Chondrocyte (in vitro differentiated cells): ENCODE measurements at places on chromosomes 3 and 15. TPM values are rescaled to one million over a fixed set of nuclear protein-coding genes. Genes with fewer than 3 reads are reported as not detected.

- DNase-seq = no peak
These were observed 37.6 kb downstream of the LRRN1 start for GRCh38 chr3:3836845-3837244.

DNA sequence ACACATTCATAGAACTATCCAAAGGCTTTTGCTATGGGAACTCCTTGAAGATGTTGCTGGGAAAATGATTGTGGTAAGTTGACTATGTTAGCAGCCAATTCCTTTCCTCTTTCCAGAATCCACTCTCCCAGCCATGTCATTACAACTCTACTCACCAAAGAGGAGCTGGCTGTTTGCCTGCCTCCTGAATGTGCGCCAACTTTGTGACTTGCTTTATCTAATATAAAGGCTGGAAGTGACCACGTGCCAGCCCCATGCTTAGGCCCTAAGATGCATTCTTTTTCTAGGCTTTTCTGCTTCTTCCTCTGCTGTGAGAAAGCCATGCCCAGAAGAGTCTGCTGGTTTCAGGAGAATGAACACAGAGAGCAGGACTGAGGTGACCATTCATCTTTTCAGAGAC, 182.2 kb downstream of the GABRB3 start:
- no peak for DNase-seq

The RTP1 gene
- total RNA-seq = not detected in 3 replicates

- no peak for DNase-seq
These were observed 56.2 kb downstream of the ATP2C1 start for GRCh38 chr3:130950124-130950523.

DNA sequence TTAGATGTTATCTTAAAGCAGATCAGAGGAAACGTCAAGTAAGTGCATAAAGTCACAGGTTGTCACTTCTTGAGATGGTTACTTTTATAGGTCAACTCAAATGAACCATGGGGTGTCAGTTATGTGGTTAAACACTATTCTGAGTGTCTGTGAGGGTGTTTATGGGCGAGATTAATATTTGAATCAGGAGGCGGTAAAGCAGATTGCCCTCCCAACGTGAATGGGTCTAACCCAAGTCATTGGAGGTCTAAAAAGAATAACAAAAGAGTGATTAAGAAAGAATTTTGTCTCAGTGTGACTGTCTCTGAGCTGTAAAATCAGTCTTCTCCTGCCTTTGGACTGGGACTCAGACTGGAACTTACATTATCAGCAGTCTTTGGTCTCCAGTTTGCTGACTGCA, 977.5 kb downstream of the NAALADL2 start:
- DNase-seq = no peak

GRCh38 chr3:172151651-172152649, 112.6 kb downstream of the FNDC3B start:
- DNase-seq = no peak

The TM4SF1 gene
- total RNA-seq = 42.8 to 60.3 TPM (median 59.9 TPM) in 3 replicates

The CISH gene
- 0.85 to 1.8 TPM (median 1.8 TPM) in 3 replicates for total RNA-seq

The CTDSPL2 gene
- 41.7 to 48.6 TPM (median 43.1 TPM) in 3 replicates for total RNA-seq

DNA sequence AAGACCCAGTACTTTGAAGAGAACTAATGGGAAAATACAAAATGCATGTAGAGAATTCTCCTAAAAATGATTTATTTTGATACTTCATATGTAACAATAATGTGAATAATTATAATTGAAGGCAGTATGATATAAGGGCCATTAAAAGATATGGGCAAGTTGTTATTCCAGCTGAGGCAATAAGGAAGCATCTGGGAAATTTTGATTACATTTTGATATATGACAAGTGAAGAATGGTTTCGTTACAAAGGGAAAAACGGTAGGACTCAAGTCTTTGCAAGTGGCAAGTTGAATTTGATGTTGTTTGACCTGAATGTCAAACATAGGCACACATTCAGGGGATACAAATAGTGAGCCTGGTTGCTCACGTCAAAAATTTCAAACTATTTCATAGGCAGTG, 137.9 kb upstream of the TP63 start:
- no peak for DNase-seq

The TLR9 gene
- total RNA-seq = 0.12 TPM in 1 of 3 replicates, not detected in the others

The ALS2CL gene
- total RNA-seq = 1.4 to 5.2 TPM (median 3.6 TPM) in 3 replicates

GRCh38 chr15:37903919-37904625, 30.4 kb upstream of the TMCO5A start:
- no peak for DNase-seq

DNA sequence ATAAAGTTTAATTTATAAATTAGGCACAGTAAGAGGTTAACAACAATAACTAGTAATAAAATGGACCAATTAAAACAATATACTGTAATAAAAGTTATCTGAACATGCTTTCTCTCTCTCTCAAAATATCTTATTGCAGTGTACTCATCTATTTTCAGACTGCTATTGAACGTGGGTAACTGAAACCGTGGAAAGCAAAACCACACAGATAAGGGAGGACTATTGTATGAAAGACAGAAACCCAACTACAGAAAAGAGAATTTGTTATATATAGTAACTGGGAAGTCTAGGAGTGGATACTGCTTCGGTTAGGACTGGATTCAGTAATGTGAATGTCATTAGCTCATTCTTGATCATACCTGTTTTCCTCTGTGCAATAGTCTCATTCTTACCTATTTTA, 119.3 kb upstream of the DAZL start:
- DNase-seq = no peak

DNA sequence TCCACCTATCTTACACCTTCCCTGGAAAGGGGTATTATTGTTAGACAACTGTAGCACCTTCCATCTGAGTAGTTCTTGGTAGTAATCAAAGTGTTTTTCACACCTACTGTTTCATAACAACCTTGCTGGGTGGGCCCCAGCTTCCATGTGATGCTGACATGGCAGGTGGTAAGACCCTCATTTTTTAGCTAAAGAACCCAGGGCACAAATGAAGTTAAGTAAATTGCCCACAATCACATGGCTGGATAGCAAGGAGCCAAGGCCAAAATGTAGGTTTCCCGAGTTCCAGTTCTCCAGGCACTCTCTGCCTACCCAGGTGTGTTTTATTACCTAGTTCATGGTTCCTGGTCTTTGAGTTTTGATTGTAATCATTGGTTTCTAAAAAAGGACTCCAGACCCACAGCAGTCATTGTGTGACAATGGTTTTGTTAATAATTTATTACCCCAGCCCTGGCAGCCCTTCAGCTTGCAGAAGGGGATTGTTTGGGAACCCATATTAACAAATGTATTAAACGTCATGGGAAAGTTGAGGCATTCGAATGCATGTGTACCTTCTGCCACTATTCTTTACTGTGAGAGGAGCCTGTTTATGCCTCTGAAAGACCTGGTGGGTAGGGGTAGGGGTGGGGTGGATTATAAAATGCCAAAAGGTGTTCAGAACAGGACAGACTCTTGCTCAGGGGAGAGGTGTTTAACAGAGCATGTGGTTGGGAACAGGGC, 222.2 kb upstream of the BHLHE40 start:
- DNase-seq = no peak

- DNase-seq = no peak
These were observed 407.1 kb downstream of the VPS13C start for GRCh38 chr15:61653110-61653509.

DNA sequence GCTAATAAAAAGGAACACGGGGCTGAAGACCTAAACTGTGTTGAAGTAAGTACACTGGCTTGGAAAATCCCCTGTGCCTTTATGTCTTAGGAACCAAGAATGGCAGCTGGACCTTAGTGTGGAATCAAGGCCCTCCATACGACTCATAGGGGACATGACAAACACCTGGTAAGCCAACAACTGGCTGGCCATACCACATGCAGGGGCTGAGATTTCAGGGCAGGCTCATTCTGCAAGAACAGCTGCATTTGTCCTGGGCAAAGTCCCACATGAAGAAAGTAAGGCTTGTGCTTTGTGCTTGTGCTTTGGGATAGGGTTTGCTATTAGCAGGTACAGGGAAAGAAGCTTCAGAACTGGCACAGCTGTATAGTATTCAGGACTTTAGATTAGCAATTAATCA, 18.0 kb downstream of the ETV5 start:
- DNase-seq = no peak

DNA sequence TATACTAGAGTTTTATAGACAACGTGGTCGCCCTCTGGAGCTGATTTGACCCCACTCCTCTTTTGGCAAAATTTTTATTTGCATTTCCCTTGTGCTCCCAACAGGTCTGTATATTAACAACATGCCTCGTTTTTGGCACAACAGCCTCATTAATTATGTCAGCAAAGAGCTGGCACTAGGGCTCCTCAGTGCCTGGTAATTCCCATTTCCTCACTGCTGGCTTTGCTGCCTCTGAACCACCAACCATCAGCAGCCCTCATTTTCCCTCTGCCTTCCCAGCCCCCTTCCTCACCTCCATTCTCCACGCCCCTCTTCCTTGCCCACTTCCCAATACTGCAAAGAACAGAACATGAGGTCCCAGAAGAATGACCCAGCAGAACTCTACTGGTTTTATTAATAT, 204.8 kb downstream of the ABHD5 start:
- no peak for DNase-seq

GRCh38 chr15:76533995-76534394, 197.4 kb downstream of the ISL2 start:
- no peak for DNase-seq

The QARS1 gene
- total RNA-seq = 144 to 225 TPM (median 177 TPM) in 3 replicates

The HAPLN3 gene
- total RNA-seq = 29.9 to 78.2 TPM (median 73.7 TPM) in 3 replicates

The SNTN gene
- total RNA-seq = not detected in 3 replicates

DNA sequence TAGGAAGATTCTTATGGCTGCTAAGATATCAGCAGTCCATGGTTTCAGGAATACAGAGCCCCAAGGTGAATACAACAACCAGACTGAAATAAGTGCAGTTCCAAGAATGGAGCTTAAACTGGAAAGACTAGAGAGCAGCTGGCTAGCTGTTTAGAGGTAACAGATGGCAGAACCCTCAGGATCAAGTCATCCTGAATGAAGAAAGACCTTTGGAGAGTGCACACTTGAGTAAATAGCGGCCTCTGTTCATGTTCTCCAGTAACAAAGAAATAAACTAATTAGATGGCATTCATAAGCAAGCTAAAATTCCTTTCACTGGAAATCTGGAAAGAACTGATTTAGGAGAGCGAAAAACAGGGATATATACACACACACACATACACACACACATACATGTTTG, 968.4 kb downstream of the FHIT start:
- no peak for DNase-seq

The GOLGA6L4 gene
- total RNA-seq = 3.4 to 6.8 TPM (median 6.2 TPM) in 3 replicates

DNA sequence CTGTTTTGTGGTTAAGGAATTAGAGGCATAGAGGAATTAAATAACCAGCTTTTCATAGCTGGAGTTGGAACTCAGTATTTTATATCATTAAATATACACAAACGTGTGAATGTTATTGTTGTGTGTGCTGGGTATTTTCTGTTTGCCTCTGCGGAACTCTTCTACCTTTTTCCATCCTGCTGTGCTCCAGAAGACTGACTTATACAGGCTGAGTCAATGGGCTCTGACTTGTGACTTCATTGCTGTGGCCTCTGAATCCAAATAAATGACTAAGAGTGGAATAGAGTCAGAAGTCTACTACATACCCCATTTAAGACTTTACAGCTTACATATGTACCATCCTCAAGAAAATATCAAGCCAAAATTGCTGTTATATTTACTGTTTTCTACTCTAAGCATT, 17.6 kb downstream of the ARIH1 start:
- no peak for DNase-seq

The VIPR1 gene
- total RNA-seq = 5.8 to 17.0 TPM (median 6.1 TPM) in 3 replicates

- DNase-seq = no peak
These were observed 47.2 kb upstream of the KY start for GRCh38 chr3:134697830-134698689.

DNA sequence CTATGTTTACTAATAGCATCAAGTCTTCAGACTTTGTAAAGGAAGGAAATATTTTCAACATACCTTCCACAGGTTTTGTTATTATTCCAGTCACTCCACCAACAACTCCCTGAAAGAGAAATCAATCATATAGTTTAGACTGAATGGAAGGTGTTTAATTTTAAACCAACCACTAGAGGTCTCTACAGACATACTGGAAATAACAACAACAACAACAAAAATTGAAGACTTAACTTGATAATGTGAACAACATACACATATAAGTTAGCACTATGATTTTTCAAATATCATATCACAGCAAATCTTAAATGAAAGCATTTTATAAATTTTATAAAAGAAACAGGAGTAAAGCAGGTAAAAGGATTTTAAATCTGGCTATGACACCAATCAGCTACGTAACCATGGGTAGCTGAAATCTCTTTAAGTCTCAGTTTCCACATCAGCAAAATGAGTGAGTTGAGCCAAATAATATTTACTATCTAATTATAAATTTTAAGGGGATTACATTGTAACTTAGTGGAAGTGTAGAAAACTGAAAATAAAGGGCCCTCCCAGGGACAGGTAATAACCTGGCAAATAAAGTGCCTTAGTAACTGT, 188.2 kb downstream of the VPS13C start:
- no peak for DNase-seq

The TASOR gene
- 51.5 to 62.5 TPM (median 51.7 TPM) in 3 replicates for total RNA-seq

- no peak for DNase-seq
These were observed 109.9 kb downstream of the SENP2 start for GRCh38 chr3:185696039-185696438.

The IL17RB gene
- 0.22 to 0.36 TPM (median 0.31 TPM) in 3 replicates for total RNA-seq

DNA sequence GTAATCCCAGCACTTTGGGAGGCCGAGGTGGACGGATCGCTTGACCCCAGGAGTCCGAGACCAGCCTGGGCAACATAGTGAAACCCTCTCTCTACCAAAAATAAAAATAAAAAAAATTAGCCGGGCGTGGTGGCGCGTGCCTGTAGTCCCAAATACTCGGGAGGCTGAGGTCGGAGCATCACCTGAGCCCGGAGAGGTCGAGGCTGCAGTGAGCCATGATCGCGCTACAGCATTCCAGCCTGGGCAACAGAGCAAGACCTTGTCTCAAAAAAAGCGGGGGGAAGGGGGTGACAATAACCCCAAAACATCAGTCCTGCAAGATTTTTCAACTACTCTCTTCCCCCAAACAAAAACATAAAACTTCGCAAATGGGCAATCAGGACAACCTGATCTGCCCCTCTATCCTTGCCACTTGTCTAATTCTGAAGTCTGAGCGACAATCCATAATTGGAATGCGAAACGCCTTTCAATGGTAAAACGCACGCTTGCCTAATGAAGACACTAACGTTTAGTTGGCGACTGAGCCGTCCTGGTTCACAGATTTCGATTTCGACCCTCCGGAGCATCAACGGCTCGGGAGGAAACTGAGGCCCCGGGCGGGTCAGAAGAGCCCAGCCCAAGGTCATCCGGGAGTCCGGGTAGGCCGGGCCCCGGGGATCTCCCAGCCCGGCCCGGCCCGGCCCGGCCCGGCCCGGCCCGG, 868 bp downstream of the BTBD1 start:
- no peak for DNase-seq

- DNase-seq = no peak
These were observed 172.6 kb upstream of the PPP2R3A start for GRCh38 chr3:135792858-135793475.

DNA sequence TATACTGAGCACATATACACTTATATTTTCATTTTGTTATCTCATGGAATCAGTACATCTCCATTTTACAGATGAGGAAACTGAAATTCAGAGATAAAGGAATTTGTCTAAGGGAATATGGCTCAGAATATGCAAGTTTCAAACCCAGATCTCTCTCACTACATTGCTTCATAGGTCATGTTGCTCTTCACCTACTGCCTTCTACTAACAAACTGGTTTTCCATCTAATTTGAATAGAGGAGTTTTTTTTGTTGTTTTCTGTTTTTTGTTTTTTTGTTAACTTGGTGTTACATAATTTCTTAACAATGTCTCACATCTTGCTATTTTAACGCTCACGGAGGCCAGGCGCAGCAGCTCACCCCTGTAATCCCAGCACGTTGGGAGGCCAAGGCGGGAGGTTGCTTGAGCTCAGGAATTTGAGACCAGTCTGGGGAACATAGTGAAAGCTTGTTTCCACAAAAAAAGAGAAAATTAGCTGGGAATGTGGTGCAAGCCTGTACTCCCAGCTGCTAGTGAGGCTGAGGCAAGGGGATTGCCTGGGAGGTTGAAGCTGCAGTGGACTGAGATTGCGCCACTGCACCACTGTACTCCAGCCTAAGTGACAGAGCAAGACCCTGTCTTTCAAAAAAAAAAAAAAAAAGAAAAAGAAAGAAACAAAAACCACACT, 37.0 kb downstream of the FMN1 start:
- no peak for DNase-seq
